Inflammatory macrophage treated with lipopolysaccharide for 4 hours (primary cell): ENCODE measurements at places on chromosomes 13 and 19.
A peak's percentile ranks its signal among the peaks of the same experiment; 100 is the strongest.

DNA sequence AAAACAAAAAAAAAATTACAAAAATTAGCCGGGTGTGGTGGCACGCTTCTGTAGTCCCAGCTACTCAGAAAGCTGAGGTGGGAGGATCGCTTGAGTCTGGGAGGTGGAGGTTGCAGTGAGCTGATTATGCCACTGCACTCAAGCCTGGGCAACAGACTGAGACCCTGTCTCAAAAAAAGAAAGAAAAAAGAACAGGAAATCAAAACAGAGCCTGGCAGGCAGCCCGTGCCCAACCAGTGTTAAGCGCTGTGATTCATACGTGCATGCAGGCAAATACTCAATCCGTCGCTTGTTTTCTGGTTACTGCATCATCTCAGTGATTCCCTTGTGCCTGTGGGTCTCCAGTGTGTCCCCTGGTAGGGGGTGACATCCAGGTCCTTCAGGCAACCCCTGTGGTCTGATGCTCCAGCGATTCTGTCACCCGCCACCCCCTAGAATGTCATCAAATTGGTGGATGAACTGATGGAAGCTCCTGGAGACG is 18.1 kb downstream of the DDX39A start:
- no peak for DNase-seq

GRCh38 chr13:112245989-112246388 is 130.2 kb upstream of the SPACA7 start:
- DNase-seq = no peak

- DNase-seq = peak; percentile 18
Measured at GRCh38 chr19:50258918-50259372, 55.5 kb downstream of the MYH14 start.

GRCh38 chr13:85013006-85013405 is 786.2 kb downstream of the SLITRK6 start:
- DNase-seq = no peak

GRCh38 chr13:35557475-35557874 is 81.0 kb upstream of the MAB21L1 start:
- no peak for DNase-seq

- DNase-seq = no peak
Measured at GRCh38 chr19:48686088-48686487, 9.7 kb upstream of the FUT2 start.

DNA sequence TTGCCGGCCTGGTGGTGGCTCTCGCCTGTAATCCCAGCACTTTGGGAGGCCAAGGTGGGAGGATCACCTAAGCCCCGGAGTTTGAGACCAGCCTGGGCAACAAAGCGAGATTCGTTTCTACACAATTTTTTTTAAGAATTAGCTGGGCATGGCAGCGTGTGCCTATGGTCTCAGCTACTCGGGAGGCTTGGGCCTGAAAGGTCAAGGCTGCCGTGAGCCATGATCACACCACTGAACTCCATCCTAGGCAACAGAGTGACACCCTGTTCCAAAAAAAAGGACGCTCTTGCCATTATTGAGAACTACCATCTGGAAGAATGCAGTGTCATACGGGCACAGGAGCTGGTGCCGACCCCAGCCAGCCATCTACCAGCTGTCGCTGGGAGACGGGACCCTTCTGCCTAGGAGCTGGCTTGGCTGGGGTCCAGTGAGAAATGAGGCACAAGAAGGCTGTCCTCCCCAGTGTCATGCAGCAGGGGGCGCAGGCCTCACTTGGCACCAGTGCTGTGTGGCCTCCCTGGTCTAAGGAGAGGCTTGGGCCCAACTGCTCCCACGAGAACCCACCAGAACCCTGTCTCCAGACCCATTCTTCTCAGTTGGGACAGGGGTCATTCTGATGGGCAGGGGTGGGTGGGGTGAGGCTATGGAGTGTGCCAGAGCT is 12.2 kb upstream of the RELB start:
- DNase-seq = peak; percentile 57

DNA sequence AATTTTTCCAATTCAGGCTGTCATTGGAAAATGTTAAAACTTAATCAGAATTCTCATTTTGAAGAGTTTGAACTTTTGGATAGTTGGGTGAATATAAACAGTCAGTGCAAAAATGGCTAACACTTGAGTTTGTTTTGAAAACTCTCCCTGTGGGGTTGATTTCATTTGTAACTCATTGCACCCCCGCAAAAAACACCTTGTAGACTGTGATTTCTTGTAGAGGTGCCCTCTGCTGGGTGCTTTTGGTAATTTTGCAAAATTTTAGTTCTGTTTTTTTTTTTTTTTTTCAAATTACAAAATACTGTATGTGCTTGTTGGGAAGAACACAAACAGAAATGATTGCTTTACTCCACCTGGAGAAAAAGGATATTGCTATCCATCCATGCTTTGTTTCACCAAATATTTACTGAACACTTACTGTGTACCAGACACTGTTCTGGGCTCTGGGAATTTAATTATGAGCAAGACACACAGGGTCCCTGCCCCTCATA is 28.2 kb upstream of the GPI start:
- DNase-seq = peak; percentile 44

DNA sequence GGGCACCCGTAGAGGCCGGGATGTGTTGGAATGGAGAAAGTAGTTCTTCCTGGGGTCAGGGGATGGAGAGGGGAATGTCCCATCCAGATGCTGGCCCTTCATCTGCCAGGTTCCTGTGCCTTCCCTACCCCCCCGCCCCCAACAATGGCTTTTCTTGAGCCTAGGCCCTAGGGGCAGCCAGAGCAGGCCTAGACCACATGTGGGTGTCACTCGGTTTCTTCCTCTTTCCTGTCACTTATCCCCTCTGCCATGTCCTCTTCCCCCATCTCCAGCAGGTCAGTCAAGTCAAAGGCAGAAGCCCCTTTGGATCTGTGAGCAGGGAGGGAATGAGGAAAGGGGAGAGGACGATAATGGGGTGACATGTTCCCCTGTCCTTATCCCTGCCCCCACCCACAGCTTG is 36.4 kb downstream of the LYL1 start:
- DNase-seq = peak; percentile 15

- no peak for DNase-seq
Measured at GRCh38 chr19:30328096-30328495, 44.1 kb upstream of the ZNF536 start.

DNA sequence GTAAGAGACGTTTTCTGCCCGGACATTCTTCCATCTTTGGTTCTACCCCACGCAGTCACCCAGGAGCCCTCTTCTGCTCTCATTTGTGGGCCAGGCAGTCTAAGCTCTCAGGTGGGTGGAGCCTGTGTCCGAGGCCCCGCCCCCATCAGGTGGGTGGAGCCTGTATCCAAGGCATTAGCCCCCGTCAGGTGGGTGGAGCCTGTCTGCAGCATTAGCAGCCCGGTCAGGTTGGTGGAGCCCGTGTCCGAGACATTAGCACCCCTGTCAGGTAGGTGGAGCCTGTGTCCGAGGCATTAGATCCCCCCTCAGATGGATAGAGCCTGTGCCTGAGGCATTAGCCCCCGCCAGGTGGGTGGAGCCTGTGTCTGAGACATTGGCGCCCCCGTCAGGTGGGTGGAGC is 45.5 kb upstream of the C13orf46 start:
- DNase-seq = no peak

DNA sequence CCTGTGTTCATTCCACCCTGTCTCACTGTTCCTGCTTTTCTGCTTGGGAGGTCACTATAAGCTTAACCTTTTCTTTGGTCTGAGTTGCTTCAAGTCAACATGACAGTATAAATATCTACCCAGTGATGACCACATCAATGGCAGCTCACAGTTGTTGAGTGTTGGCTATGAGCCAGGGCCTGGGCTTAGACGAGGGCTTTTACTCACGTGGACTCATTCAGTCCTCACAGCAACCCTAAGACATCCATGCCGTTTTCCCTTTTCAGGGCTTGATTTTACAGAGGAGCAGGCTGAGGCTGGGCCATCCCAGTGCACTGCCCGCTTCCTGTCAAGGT is 10.2 kb upstream of the CCDC97 start:
- DNase-seq = peak; percentile 49

- DNase-seq = peak; percentile 35
Measured at GRCh38 chr19:6423499-6424194, 964 bp downstream of the KHSRP start.

DNA sequence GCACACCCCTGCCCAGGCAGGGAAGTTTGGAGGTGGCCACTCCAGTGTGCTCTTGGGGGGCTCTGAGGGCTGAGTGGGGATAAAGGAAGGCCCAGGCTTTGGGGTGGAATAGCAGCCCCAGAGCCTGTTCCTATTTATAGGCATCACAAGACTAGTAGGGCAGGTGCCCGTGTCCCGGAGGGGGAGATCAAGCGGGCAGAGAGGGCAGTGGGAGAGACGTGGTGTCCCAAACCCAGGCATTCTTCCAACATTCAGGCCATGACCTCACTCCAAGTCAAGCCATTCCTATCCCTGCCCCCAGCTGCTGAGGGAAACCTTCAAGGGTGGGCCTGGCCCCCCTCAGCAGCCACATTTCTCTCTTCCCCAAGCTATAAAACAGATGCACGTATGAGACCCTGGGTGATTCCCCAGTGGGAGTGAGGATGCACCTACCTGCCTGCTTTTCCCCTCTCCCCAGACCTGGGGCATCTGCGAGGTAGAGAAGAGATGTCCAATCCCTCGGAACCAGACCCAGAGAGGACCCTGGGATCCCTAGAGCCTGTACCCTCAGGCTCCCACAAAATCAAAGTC is 3.9 kb downstream of the WIZ start:
- no peak for DNase-seq

- no peak for DNase-seq
Measured at GRCh38 chr19:6708346-6708745, 12.1 kb downstream of the C3 start.

DNA sequence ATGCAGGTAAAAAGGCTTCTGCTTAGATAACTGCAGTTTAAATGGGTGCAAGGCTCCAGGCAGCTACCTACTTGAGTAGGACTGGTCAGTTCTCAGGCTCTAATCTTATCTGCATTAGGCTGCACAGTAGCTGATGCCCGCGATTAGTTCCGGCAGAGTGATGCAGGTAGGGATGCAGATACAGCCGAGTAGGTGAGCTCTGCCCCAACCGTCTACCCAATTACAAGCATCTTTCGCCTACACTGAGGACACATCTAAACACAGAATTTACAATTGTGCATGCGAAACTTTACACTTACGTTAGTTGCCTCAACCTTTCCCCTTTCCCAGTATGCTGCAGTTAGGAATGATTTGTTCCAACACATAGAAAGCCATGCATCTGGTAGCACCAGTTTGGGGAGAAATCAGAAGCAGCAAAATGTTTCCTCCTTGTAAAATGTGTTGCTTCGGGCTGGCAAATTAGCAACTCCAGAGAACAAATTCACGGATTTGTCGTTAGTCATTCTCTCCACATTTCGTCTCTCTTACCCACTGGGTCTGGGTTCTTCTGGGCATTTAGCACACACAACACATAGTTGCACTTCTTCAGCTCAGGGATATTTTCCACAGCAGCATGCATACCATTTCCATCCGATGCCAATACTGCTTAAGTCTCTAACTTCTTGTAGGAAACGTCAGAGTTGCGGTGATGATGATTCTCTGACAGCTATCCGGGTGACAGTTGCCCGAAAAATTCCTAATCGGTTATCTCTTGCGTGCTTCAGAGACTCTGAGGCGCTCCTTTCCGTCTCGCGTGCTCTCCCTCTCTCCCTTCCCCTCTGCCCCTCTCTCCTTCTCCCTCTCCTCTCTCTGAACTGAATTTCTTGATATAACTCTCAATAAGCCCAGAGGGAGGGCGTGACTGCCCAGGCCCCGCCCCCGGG is at the start of gene PCDH9:
TSS of gene PCDH9 (minus strand) at position 856 of the 923 bp plus-strand sequence. CDS start 1,896 bp downstream, outside the sequence.
- no peak for DNase-seq

- DNase-seq = peak; percentile 77
Measured at GRCh38 chr13:80040981-80041317, 300.0 kb downstream of the SPRY2 start.

DNA sequence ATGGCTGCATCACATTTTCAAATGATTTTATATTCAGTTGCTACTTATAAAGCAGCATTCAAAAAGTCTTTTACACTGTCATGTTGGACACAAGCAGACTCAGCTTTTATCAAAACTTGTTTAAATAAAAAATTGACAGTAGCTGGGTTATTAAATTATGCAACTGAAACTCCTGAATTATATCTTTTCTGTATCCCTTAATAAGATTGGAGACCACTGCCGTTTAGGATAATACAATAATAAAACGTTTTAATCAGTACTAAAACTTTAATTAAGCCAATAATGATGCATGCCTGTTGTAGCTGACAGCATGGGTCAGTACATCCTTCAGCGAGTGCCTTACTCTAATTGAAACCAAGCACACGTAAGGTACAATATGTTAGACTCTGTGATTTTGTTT is 78.0 kb downstream of the DPY19L3 start:
- no peak for DNase-seq

DNA sequence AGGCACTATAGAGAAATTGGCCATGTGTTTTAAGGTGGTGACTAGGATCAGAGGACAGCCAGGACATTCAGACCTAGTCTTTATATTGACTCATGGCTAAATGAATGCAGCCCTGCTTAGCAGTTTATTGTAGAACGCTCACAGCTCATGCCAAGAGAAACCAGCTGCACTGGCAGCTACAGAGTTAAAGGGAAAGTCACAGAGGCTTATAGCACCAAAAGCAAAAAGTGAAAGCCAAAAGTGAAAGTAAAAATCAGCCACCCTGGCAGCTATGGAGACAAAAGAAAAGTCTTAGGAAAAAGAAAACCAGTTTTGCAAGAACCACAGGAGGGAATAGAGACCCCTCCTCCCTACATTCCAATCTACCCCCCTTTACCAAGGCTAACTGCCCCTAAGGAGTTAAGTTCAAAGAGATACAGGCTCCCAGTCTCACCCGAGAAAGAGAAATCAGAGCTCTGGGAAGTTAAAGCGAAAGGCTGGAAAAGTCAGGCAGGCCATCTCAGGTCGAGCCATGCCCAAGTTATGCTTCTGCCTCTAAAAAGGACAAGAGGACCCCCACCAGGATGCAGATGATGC is 99.0 kb downstream of the ZNF429 start:
- DNase-seq = peak; percentile 62

GRCh38 chr13:112448621-112449544 is 72.7 kb downstream of the SPACA7 start:
- DNase-seq = no peak

DNA sequence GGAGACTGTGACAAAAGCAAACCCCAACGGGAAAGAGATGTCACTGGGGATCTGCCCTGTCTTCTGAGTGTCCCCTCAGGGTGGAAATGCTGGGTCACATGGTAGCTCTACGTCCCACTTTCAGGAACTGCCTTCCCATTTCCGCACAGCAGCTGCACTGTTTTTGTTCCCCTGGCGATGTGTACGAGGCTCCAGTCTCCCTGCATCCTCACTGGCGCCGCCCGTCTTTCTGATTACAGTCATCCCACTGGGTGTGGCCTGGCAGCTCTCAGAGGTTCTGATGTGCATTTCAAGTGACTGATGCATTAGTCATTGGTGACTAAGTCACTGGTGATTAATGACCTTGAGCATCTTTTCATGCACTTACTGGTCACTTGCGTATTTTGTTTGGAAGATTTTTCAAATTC is 21.2 kb downstream of the PCID2 start:
- DNase-seq = peak; percentile 98

DNA sequence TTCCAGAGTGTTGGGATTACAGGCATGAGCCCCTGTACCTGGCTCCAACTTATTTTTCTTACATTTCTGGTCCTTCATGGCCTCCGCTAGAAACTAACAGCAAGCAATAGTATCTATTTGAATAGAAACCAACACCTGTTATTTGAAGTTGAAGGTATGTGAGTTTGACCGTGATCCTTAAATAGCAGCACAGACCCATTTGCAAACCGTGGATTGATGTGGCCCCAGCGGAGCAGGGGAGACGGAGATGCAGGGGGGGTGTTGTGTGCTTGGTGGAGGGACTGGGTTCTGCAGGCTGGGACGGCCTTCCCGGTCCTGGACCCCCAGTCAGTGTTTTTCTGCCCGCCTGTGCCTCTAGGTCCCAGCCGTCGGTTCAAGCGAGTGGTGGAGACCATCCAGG is 16.9 kb downstream of the TMEM150B start:
- DNase-seq = no peak
